Stimulated activated naive B cell treated with anti-CD40 and anti-IgM and Interleukin-4, amounts not matched to agents 10 μg/mL and 1 μg/mL and 100 μg/mL, for 72 hours (primary cell): ENCODE measurements at places on chromosomes 16 and 17.

- H3K27ac ChIP-seq, result no peak overlapping the region
- DNase-seq, result no peak
- no peak overlapping the region for H3K4me3 ChIP-seq
- no peaks in the 10 kb centered on the region for H3K27me3 ChIP-seq
- H3K36me3 ChIP-seq, result peaks cover 5% of the 10 kb centered on the region
- H3K4me1 ChIP-seq, result peaks cover 21% of the 10 kb centered on the region
Measured at GRCh38 chr17:80106751-80107150, 5.4 kb downstream of the GAA start.

GRCh38 chr17:79732804-79733691, 2.3 kb downstream of the ENPP7 start:
- DNase-seq, result no peak
- peaks cover 6% of the 10 kb centered on the region for H3K27me3 ChIP-seq
- H3K4me1 ChIP-seq, result peaks cover 20% of the 10 kb centered on the region

DNA sequence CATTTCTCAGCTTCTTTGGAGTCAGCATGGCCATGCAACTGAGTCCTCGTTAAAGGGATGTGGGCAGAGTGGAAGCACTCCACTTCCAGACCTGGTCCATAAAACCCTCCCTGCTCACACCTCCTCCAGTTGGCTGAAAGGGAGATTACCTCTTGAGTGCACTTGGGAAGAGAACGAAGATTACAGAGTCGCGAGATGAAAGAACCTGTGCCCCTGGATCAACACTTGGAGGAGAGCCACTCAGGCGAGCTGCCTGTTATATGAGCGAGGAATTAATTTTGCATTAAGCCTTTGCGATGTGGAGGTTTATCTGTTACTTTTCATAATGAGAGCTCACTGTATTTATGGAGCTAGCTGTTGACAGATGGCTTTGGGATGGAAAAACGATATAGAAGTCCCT, 147.9 kb downstream of the MAF start:
- peaks cover 3% of the 10 kb centered on the region for H3K4me1 ChIP-seq
- H3K4me3 ChIP-seq, result no peak overlapping the region
- no peak for DNase-seq
- H3K27ac ChIP-seq, result no peak overlapping the region

DNA sequence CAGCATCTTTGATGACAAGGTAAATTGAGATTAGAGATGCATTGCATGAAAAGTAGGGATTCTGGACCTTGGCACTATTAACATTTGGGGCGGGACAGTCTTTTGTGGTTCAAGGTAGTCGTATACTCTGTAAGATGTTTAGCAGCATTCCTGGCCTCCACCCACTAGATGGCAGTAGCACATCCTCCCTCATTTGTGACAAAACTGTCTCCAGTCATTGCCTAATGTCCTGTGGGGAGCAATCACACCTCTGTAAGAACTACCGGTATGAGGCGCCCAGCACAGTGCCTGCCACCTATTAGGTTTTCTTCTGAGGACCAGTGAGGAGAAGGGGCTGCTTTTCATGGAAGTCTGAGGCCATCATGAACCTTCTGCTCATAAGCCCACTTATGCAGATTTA, 180.8 kb downstream of the RBFOX1 start:
- H3K4me1 ChIP-seq, result no peaks in the 10 kb centered on the region
- DNase-seq, result peak; percentile 1
- H3K27me3 ChIP-seq, result no peaks in the 10 kb centered on the region
- no peak overlapping the region for H3K4me3 ChIP-seq

DNA sequence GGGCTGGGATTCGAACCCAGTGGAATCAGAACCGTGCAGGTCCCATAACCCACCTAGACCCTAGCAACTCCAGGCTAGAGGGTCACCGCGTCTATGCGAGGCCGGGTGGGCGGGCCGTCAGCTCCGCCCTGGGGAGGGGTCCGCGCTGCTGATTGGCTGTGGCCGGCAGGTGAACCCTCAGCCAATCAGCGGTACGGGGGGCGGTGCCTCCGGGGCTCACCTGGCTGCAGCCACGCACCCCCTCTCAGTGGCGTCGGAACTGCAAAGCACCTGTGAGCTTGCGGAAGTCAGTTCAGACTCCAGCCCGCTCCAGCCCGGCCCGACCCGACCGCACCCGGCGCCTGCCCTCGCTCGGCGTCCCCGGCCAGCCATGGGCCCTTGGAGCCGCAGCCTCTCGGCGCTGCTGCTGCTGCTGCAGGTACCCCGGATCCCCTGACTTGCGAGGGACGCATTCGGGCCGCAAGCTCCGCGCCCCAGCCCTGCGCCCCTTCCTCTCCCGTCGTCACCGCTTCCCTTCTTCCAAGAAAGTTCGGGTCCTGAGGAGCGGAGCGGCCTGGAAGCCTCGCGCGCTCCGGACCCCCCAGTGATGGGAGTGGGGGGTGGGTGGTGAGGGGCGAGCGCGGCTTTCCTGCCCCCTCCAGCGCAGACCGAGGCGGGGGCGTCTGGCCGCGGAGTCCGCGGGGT, at the start of gene CDH1:
Gene CDH1, plus strand, starts transcription at position 247 of the 684 bp plus-strand sequence. Its CDS starts 124 bp downstream, at position 371.
- peaks cover 56% of the 10 kb centered on the region for H3K27me3 ChIP-seq
- H3K36me3 ChIP-seq, result peaks cover 7% of the 10 kb centered on the region
- peaks cover 28% of the 10 kb centered on the region for H3K4me1 ChIP-seq
- no peak for DNase-seq
- peak within 1 kb of the TSS; percentile 72 for H3K4me3 ChIP-seq

- no peak for DNase-seq
- peaks cover 19% of the 10 kb centered on the region for H3K27me3 ChIP-seq
- H3K27ac ChIP-seq, result peak overlapping the region; percentile 85
Measured at GRCh38 chr16:76535-77272, 1.3 kb upstream of the MPG start.

GRCh38 chr16:48067388-48067787, 88.4 kb downstream of the ABCC12 start:
- no peaks in the 10 kb centered on the region for H3K36me3 ChIP-seq
- no peak overlapping the region for H3K4me3 ChIP-seq
- no peak overlapping the region for H3K27ac ChIP-seq
- peaks cover 11% of the 10 kb centered on the region for H3K27me3 ChIP-seq

DNA sequence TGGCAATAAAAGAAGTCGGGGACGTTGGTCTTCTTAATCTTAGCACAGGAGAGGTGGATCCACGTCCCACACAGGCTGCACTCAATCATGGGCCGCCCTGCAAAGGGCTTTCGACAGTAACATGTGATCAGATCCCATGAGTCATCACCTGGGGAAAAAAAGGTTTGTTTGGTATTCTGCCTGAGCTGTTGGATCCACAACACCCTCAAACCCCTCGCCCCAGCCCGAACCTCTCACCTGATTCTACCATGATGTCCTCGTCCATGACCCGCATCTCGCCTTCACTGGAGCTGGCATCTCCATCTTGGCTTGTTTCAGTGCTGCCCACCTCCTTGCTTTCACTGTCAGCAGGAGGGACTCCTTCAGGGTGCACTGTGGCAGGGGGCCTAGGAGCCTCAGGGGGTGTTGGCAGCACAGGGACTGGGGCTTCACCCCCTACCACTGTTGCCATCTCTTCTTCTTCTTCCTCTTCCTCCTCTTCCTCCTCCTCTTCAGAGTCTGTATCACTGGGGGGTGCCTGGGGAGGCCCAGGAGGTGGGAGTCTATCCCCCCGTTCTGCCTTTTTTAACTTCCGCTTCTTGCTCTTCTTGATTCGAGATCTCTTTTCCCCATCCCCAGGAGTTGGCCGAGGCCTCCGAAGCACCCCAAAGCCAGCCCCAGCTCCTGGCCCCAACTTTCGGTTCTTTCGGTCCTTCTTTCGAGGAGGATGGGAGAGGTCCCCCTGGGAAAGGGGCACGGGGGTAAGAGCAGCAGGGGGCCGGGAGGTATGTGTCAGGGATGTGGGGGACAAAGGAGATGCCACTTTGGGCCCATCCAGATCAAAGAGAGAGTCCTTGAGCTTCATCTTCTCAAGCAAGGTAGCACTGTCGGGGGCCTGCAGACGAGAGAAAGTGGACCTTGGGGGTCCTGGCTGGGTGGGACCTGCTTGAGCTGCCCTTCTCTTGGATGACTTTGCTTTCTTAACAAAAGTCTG, 1.7 kb upstream of the DVL2 start:
- peak overlapping the region; percentile 96 for H3K27ac ChIP-seq
- peak overlapping the region; percentile 98 for H3K4me3 ChIP-seq
- peaks cover 45% of the 10 kb centered on the region for H3K36me3 ChIP-seq
- peaks cover 50% of the 10 kb centered on the region for H3K4me1 ChIP-seq
